ENCODE measurements at places on chromosomes 3 and 15.

GRCh38 chr3:113574213-113574612 is 41.9 kb downstream of the SIDT1 start:
- no peaks in the 10 kb centered on the region for H3K27me3 ChIP-seq
- H3K4me1 ChIP-seq = peaks cover 4% of the 10 kb centered on the region
- H3K27ac ChIP-seq = no peak overlapping the region
- no peak for DNase-seq
- no peak overlapping the region for H3K4me3 ChIP-seq

DNA sequence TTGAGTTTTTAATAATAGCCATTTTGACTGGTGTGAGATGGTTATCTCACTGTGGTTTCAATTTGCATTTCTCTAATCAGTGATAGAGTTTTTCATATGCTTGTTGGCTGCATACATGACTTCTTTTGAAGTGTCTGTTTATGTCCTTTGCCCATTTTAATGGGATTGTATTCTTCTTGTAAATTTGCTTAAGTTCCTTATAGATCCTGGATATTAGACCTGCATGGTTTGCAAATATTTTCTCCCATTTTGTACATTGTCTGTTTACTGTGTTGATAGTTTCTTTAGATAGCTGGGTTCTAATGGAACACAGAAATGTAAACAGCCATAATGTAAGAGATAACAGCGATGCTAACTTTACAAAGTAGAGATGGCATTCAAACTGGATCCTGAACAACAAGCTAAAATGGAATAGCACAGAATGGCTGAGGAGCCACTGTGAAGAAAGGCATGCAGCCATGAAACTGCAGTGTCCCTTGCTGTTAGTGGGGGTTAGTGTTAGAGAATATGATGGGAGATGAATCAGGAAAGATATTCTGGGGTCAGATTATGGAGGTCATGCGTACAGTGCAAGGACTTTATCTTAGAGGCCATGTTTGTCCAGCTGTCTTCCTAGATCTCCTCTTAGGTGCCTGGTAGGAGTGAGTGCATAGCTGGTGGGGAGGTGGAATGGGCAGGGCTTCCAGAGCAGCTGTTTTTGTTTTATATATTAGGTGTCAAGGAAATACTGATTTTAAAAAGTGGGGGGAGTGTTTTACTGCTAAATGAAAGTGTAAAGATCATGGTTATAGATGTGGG is 48.1 kb downstream of the BBS4 start:
- no peaks in the 10 kb centered on the region for H3K27me3 ChIP-seq
- H3K27ac ChIP-seq = no peak overlapping the region
- DNase-seq = no peak
- H3K4me1 ChIP-seq = no peaks in the 10 kb centered on the region
- peaks cover 53% of the 10 kb centered on the region for H3K36me3 ChIP-seq

DNA sequence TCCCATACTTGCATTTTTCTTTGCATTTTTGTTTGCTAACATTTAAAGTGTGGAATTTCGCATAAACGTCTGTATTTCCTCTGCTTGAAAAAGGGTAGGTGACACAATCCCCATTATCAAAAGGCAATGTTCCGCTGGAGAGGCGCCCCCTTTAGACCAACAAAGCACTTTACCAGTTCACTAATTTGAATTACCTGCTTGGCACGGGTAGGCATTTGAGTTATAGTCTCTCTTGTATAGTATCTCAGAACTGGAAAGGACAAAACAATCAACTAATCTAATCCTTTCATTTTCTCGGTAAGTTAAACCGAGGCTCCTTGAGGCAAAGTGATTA is 775 bp upstream of the CCDC39 start:
- peak; percentile 41 for DNase-seq
- H3K27ac ChIP-seq = peak overlapping the region; percentile 88
- H3K27me3 ChIP-seq = peaks cover 25% of the 10 kb centered on the region
- no peaks in the 10 kb centered on the region for H3K36me3 ChIP-seq
- 0 out of 2 replicates have a peak, but pooled peaks cover 3% of the 10 kb centered on the region for H3K4me1 ChIP-seq

DNA sequence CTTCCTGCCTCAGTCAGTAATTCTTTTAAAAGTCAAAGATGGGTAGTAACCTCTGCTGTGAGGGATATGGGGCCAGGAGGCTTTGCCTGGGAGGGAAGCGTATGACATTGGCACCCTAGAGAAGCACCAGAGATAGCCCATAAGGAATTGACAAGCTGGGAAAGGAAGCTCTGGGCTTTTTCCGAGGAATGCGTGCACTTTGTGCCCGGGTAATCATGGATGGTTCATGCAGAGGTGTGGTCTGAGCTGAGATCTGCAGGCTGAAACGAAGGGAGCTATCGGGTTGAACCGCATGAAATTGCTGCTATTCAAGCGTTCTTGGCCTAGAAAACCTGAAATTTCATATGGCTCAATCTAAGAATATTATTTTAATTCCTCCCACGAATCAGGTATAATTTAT is 127.7 kb upstream of the TLE3 start:
- H3K27me3 ChIP-seq = no peaks in the 10 kb centered on the region
- no peak overlapping the region for H3K27ac ChIP-seq
- no peak for DNase-seq
- peaks cover 10% of the 10 kb centered on the region for H3K36me3 ChIP-seq
- no peak overlapping the region for H3K4me3 ChIP-seq
- H3K4me1 ChIP-seq = peaks cover 10% of the 10 kb centered on the region

DNA sequence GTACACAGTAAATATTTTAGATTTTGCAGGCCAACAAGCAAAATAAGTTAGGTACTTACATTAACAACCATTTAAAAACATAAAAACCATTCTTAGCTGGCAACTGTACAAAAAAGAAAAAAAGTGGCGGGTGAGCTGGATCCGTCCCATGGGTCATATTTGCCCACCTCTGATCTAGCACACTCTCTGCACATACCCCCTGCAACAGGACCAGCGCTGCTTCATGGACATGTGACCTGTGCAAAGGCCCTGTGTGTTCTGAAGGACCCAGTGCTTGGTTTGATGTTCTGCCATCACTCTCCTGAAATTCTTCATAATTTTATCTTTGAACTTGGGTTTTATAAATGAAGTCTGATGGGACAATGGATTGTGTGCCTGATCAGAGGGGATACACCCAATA is 72.5 kb upstream of the ACAN start:
- no peaks in the 10 kb centered on the region for H3K4me1 ChIP-seq
- H3K4me3 ChIP-seq = no peak overlapping the region
- H3K36me3 ChIP-seq = no peaks in the 10 kb centered on the region
- DNase-seq = no peak
- no peak overlapping the region for H3K27ac ChIP-seq

GRCh38 chr15:96474231-96474664 is 143.7 kb downstream of the NR2F2 start:
- no peaks in the 10 kb centered on the region for H3K27me3 ChIP-seq
- H3K4me1 ChIP-seq = no peaks in the 10 kb centered on the region
- no peak overlapping the region for H3K27ac ChIP-seq
- no peaks in the 10 kb centered on the region for H3K36me3 ChIP-seq

GRCh38 chr3:122919291-122919610 is 108.3 kb downstream of the SEMA5B start:
- H3K4me1 ChIP-seq = no peaks in the 10 kb centered on the region
- peaks cover 12% of the 10 kb centered on the region for H3K27me3 ChIP-seq
- no peaks in the 10 kb centered on the region for H3K36me3 ChIP-seq
- no peak overlapping the region for H3K27ac ChIP-seq
- DNase-seq = no peak
